ELR (cell line): ENCODE measurements at places on chromosomes 4 and X.

DNA sequence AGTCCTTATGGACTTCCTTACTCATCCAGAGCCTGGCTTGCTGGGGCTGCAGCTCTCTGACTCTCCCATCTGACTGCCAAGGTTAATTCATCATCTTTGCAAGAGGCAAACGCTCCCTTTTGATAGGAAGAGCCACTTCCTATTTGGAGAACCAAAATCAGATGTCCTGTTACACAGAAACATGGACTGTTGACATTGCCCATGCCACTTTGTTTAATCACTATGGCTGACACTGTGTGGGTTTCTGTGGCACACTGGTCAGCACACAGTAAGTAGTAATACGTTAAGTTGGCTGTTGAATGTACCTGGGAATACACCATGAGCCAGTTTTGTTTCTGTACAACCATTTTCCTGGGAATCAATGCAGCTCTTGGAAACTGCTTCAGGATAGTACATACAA, 45.1 kb upstream of the TMEM33 start:
- no peak for DNase-seq

- DNase-seq = peak; percentile 23
These were observed 1.5 kb downstream of the TIFA start for GRCh38 chr4:112284166-112284565.

- no peak for DNase-seq
These were observed 41.2 kb downstream of the RELL1 start for GRCh38 chr4:37644962-37645361.

DNA sequence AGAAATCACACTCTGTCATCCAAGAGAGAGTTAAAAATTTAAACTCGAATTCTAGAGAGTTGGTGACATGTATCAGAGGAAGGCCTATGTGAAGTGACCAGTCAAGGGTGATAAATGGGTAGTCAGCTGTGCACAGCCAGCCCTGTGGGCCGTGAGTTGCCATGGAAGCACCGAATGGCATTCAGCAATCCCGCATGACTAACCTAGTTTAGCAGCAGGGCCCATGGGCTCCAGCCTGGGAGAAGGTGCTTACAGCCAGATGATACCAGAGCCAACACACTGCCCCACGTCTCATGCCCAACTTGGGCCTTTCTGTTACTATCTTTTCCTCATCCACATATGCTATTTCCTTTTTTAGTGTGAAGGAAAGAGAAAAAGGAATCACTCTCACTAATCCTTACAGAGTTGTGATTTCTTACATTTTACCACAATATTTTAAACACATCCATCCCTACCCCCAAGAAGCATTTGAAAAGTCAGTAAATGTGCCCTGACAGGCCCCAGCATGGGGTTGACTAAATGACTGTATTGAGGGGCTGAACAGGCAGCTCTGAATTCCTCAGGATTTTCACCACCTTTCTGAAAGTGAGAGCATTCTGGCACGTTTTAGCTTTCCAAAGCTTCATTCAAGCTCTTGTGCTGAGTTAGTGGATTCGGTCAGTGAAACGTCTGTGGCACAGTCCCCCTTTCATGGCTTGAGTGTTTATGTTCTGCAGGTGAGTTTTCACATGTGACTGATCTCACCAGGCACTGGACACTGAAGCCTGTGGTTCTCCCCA, 104.2 kb downstream of the AFF1 start:
- DNase-seq = peak; percentile 90

GRCh38 chr4:72953571-72953970, 115.9 kb downstream of the COX18 start:
- DNase-seq = no peak

DNA sequence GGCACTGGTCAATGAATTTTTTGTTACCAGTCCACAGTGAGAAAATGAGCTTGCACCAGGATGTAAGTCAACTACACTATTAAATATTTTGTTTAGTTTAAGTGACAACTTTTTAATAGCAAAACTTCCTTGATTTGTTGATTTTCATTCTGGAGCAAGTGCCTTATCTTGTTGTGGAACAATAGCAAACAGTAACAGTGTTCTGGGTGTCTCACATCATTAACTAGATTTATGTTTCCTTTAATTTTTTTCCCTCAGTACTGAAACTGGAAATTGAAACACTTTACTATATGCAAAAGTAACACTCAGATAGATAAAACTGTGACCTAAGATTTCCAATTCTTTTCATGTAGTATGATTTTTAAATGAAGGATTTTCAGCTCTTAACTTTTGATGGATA, 80.1 kb downstream of the GALNT7 start:
- no peak for DNase-seq

GRCh38 chr4:15792974-15793373, 14.8 kb downstream of the CD38 start:
- DNase-seq = no peak

GRCh38 chr4:70269674-70270073, 27.3 kb downstream of the CSN3 start:
- DNase-seq = peak; percentile 40

DNA sequence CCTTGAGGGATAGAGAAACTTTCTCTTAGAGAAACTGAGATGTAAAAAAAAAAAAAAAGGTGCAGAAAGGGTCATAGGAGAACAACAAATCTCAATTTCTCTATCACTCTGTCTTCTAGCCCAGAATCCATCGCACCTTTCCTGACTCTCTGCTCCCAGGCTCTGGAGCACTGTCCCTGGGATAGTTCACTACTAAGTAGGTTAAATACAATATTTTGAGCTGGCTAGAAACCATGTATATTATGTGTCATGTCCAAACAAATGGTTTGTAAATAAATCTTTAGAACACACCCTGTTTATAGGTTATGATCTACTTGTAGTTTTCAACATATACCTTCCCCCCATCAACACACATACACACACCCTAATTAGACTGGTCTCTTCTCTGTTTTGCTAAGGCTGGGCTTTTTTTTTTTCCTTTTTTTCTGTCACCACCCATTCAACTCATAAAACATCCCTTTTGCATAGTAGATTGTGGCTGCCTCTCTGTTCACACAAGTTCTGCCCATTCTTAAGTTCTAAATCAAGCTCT, 124.4 kb downstream of the KLHL13 start:
- no peak for DNase-seq
